ENCODE measurements at places on chromosomes 7 and 10.

GRCh38 chr7:108328174-108328651, 128.0 kb downstream of the NRCAM start:
- DNase-seq = no peak

- DNase-seq = no peak
Observed at GRCh38 chr10:97243836-97244235, 48.6 kb downstream of the ARHGAP19 start.

DNA sequence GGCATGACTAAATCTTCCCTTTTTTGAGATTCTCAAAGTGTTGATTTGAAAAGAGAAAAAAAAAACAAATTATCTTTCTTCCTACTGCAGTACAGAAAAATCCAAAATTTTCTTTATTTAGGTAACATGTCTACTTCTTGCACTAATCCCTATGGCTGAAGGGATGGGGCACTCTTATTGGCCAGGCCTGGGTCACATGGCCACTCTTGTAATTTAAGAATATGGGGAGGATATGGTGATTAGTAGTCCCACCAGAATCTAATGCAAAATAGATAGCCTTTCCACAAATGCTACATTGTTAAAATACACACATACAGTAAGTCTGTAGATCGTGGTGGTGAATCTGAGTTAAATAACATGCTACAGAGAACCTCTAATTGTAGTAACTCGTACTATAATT, 7.0 kb upstream of the PALS2 start:
- no peak for DNase-seq

- no peak for DNase-seq
Observed at GRCh38 chr7:16592395-16592794, 53.2 kb downstream of the ANKMY2 start.

DNA sequence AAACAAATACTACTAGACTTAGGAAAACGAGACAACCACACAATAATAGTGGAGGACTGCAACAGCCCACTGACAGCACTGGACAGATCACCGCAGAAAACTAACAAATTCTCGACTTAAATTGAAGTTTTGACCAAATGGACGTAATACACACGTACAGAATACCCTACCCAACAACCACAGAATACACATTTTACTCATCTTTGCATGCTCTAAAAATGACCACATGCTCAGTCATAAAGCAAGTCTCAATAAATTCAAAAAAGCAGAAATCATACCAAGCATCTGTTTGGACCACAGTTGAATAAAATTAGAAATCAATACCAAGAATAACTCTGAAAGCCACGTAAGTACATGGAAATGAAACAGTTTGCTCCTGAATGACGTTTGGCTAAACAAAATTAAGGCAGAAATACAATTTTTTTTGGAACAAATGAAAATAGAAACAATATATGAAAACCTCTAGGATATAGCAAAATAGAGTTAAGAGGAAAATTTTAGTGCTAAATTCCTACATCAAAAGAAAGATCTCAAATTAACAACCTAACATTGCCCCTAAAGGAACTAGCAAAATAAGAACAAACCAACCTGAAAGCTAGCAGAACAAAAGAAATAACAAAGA, 30.6 kb downstream of the MAPK8 start:
- DNase-seq = no peak

DNA sequence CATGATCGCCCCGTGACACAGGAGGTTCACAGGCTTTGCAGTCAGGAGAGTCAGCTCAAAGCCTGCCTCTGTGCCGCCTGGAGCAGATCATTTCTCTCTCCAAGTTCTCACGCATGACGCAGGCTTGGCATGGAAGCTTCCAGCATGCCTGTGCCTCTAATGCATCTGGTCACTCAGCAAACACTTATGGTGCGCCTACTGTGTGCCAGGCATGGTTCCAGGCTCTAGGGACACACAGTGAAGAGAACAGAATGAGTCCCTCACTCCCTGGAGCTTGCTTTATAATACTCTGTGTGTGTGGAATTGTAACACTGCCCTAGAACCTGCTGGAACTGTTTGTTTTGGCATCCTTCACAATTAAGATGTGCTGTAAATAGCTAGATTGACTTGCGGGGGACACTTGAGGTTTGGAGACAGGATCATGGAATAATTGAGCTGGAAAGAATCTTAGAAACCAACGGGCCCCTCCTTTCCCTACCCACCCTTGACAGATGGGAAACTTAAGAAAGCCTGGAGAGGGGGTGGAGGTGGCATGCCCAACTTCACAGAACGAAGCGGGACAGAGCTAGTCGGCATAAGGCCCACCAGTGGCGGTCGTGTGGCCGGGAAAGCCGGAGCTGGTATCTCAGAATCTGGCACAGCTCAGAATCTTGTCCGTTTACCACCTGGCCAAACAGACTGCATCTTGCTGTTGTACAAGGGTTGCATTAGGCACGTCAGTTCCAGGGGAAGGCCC, 4.6 kb upstream of the MYH16 start:
- DNase-seq = peak; percentile 21

DNA sequence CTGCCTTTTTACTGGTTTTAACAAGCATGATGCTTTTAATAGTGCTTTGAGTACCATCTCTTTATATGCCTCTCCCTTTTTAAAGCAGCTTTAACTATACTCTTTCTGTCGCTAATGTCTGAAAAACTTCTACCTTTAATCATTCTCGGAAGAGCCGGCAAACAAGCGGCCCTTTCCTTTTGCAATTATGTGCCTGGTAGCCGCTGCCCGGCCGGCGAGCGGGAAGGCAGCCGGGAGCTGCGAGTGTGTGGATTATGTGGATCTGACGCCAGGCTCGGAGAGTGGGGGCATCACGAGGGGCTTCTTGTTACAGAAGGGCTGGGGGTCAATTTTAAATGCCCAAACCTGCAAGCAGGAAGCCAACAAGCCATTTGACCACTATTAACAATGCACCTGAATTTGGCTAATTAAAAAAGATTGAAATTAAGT, 120.9 kb downstream of the BUB3 start:
- no peak for DNase-seq

DNA sequence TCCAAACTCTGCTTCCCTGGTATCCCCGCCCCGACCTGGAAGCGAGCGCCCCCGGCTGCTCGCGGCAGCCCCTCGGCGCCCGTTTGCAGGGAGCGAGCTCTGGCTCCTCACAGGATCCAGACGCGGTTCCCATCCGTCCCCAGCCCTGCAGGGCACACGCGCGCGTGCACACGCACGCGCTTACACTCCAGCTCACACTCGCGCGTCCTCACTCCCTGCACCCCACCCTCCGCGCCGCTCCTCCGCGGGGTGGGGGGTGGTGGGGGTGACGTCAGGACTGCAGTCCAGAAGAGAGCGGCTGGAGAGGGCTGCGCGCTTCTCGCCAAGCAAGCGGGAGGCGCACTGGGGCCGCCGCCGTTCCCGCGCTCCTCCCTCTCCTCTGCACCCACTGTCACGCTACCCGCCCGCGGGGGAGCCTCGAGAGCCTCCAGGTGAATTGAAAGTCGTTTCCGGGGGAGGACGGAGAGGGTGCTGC, 255.6 kb downstream of the OTUD1 start:
- peak; percentile 3 for DNase-seq

DNA sequence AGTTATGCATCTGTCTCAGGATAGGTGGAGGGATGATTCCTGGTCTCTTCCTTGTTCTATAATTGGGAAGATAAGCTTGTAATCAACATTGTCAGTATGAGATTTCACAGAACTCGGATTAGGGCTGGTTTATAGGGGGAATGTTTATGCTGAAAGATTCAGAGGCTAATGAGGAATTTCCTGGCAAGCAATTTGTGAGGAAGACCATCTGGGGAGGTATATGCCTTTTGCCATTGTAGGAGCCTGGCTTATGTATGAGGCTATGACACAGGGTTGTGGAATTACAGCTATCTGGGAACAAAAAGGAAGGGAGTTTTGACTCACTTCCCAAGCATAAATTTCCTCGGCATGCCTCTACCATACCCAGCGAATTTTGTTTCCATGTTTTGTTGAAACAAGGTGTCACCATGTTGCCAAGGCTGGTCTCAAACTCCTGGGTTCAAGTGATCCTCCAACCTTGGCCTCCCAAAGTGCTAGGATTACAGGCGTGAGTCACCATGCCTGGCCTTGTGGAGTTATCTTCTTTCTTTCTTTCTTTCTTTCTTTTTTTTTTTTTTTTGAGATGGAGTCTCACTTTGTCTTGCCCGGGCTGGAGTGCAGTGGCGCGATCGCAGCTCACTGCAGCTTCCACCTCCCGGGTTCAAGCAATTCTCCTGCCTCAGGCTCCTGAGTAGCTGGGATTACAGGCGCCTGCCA, 1.6 kb upstream of the COPS6 start:
- DNase-seq = peak; percentile 100

- DNase-seq = no peak
Observed at GRCh38 chr7:65820287-65820950, 52.5 kb upstream of the VKORC1L1 start.

GRCh38 chr7:141654551-141654950, 47.4 kb downstream of the DENND11 start:
- DNase-seq = peak; percentile 78

GRCh38 chr10:44016589-44017482, 368.1 kb downstream of the CXCL12 start:
- DNase-seq = no peak

DNA sequence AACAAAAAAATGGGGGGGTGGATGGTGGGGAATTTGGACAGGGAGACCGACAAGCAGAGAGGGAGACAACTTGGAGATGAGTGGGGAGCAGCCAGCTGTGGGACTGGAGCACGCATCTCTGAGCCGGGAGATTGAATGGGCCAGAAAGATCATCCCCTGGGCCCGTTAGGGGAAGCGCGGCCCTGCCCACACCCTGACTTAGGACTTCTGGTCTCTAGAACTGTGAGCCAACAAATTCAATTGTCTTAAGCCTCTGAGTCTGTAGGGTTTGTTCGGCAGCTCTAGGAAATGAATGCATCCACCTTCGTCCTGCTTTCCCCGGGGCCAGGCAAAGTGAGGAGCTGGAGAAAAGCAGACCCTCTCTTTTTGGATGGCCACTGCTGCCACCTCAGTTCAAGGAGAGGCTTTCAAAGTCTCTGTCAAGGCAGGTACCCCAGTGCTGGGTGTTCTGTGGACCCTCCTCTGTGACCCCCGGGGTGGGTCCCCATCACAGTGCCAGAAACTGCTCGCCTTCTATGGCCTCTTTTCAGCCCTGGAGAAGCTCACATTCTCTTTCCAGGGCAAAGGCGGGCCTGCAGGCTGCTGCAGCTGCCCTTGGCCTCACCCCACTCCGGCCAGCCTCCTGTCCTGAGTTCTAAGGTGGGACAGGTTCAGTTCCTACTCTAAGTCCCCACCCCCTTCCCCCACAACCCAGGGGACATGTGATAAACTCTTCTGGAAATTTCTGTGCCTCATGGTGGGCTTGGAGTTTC, 423.2 kb downstream of the RPS24 start:
- no peak for DNase-seq

- no peak for DNase-seq
Observed at GRCh38 chr10:50347394-50347802, 96.1 kb upstream of the ASAH2 start.

DNA sequence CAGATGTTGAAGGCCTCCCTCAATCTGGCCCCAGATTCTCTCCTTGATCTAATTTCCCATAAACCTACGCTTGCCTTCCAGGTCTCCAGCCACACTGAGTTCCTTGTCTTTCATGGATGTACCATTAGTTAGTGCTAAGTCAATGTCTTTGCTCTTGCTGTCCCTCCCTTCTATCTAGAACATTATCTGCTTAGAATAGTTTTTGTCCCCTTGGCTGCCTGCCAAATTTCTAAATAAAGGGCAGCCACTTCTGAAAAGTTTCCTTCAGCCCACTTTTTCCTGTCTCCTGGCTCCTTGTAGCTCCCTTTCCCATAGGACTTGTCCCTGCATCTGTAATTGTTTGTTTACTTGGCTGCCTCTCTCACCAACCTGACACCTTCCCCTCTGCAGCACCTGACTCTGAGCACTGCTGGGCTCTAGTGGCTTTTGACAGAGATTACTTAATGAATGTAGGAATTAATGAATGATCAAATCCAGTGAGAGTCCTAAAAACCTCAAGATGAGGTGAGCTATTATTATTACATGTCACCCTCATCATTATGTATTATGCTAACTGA, 58.3 kb downstream of the CXCL12 start:
- no peak for DNase-seq

GRCh38 chr7:158473221-158473620, 114.4 kb downstream of the PTPRN2 start:
- DNase-seq = no peak

DNA sequence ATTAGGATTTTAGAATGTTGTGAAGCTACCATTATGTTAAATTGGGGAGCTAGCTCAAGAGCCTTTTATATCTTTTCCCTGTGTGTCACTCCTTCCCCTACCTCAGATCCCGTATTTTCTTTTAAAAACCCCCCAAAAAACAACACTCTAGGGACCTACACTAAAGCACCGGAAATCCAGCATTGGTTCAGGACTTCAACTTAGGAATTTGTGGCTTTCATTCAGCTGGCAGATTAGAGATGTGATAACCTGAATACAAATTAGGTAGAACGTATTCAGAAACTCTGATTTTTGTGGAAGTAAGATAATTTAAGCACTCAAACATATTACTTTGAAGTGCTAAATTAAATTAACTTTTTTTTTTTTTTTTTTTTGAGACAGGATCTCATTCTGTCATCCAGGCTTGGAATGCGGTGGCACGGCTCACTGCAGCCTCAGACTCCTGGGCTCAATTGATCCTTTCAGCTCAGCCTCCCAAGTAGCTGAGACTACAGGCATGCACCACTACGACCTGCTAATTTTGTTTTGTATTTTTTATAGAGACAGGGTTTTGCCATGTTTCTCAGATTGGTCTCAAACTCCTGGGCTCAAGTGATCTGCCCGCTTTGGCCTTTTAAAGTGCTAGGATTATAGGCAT, 6.8 kb downstream of the TBC1D12 start:
- no peak for DNase-seq

DNA sequence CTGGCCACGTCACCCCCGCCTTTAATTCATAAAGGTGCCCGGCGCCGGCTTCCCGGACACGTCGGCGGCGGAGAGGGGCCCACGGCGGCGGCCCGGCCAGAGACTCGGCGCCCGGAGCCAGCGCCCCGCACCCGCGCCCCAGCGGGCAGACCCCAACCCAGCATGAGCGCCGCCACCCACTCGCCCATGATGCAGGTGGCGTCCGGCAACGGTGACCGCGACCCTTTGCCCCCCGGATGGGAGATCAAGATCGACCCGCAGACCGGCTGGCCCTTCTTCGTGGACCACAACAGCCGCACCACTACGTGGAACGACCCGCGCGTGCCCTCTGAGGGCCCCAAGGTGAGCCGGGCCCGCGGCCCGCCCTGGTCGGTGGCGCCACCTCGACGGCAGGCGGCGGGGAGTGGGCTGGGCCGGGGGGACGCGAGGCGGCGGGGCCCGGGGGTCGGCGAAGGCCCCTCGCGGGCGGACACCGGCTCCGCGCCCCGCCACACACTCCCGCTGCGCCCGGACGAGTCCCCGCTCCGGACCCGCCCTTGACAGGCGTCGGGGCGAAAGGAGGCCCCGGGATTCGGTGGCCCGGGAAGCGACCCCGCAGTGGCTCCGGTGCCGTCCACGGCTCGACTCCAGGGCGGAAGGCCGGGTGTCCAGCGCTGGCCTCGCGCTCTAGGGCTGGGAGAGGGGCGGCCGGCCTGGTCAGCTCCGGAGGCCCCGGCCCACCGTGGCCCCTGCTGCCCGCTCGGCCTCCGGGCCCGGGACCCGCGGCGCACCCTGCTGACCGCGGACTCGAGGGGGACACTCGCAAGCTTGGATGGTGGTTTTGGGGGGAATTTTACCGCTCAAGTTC, 557 bp downstream of the BAG3 start:
- no peak for DNase-seq

GRCh38 chr10:113179265-113179664, 229.2 kb downstream of the TCF7L2 start:
- DNase-seq = no peak

GRCh38 chr10:92131275-92131820, 159.5 kb downstream of the CPEB3 start:
- no peak for DNase-seq

GRCh38 chr7:45597286-45597984, 23.3 kb downstream of the ADCY1 start:
- DNase-seq = no peak
